Endodermal cell (in vitro differentiated cells): ENCODE measurements at places on chromosomes 2 and 18. TPM values are rescaled to one million over a fixed set of nuclear protein-coding genes. Genes with fewer than 3 reads are reported as not detected.

Gene AQP12A
- not detected in 3 replicates for total RNA-seq

Gene WNT10A
- total RNA-seq = not detected in 2 replicates

Gene ING5
- 21.8 to 44.9 TPM (median 43.1 TPM) in 3 replicates for total RNA-seq

Gene ASXL3
- total RNA-seq = 0.29 to 0.71 TPM (median 0.45 TPM) in 3 replicates

Gene ADAM17
- total RNA-seq = 44.6 and 49.1 TPM in 2 replicates

Gene RBM44
- 0.42 and 0.50 TPM in 2 replicates for total RNA-seq

Gene RNF125
- 25.4 and 29.3 TPM in 2 replicates for total RNA-seq

Gene GREB1
- total RNA-seq = 82.7 and 106 TPM in 2 replicates

Gene APCDD1
- total RNA-seq = 7.5 and 9.0 TPM in 2 replicates

Gene ARHGAP25
- 0.63 to 1.9 TPM (median 0.82 TPM) in 3 replicates for total RNA-seq

Gene IL36B
- total RNA-seq = not detected in 3 replicates

Gene ALLC
- total RNA-seq = not detected in 2 replicates

Gene INHA
- total RNA-seq = 0.95 to 12.5 TPM (median 1.5 TPM) in 3 replicates

Gene NOSTRIN
- total RNA-seq = 0.42 and 0.52 TPM in 2 replicates

Gene TET3
- total RNA-seq = 21.4 and 26.3 TPM in 2 replicates

Gene RAMP1
- 0.40 to 0.76 TPM in 2 of 3 replicates, not detected in the other for total RNA-seq

GRCh38 chr2:73089270-73090030 lies 17.9 kb upstream of the SFXN5 start:
- DNase-seq = peak; percentile 62

DNA sequence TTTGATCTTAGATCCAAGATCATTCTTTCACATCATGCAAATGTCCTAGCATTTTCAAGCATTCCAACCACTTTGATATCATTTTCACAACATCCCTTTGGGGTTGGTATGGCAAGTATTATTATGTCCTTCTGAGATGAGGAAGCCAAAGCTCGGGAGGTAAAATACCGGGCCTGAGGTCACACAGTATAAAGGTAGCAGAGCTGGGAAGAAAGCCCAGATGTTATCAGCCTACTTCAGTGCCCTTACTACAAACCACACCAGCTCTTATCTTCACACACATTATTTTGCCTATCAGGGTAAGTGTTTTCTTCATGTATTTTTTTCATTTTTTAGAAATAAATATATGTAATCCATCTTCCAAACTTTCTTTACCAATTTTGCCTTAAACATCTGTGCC lies 4.2 kb upstream of the B4GALT6 start:
- no peak for DNase-seq

GRCh38 chr2:28071221-28071620 lies 180.7 kb downstream of the BABAM2 start:
- no peak for DNase-seq

GRCh38 chr2:238817891-238818290 lies 30.0 kb upstream of the TWIST2 start:
- DNase-seq = no peak

GRCh38 chr2:10960606-10961489 lies 49.1 kb downstream of the KCNF1 start:
- DNase-seq = peak; percentile 56

DNA sequence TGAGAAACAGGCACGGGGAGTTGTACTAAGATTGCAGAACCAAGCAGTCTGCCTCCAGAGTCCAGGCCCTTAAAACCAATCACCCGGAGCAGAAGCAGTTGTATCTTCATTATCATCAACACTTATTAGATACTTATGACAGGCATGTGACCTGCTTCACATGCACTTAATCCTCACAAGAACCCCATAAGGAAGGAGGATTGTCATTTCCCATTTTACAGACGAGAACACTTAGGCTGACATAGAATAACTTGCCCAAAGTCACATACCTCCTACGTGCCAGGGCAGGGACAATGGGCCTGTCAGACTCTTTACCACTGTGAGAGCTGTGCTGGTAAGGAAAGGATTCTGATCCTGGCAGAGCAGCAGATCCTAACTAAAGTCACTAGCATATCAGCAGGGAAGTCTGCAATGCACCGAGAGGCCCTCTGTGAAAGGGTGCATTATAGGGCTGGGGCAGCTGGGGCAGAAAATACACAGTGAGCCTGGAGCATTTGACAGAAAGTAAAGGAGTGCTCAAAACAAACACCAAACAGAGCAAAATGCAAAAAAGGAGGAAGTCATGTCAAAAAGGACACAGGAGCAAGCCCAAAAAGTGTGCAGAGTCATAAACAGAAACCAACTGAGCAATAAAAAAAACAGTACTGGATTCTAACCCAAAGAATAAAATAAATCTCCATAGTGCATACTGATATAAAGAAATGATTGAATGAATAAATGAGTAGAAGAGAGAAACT lies 55.9 kb upstream of the SP3 start:
- no peak for DNase-seq

- DNase-seq = peak; percentile 37
These were observed 15.6 kb downstream of the CHMP1B start for GRCh38 chr18:11866764-11867163.

DNA sequence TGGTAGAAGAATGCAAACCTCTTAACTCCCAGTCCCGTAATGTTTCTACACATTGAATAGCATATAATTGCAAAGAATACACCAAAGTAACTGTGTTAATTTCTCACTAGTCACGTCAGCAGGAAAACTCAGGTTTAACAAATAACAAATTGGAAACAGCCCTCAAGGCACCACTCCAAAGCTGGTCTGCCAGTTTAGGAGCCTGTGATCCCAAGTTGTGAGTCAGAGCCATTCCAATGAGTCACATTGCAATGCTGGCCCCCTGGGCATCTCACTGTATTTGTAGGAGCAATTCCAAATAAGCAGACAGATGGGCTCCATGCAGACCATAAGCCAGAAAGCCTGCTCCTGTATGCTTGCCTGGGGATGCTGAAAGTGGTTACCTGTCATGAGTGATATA lies 143.2 kb upstream of the SETBP1 start:
- DNase-seq = peak; percentile 65

GRCh38 chr2:171008550-171009205 lies 79.6 kb downstream of the GORASP2 start:
- DNase-seq = no peak

DNA sequence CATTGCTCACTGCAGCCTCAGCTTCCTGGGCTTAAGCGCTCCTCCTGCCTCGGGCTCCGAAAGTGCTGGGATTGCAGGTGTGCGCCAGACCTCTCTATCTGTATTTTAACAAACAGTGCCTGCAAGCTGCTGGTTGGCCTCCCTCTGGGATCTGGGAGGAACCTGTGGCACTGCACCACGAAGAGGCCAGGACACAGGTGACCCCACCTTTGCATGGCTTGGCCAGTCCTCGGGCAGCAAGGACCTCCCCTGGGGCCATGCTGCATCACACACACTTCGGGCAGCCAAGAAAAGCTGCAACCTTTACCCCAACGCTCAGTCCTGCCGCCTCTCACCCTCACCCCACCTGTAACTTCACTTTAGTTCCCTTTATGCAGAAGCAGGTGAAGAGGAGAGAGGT lies 70.0 kb downstream of the PXDN start:
- DNase-seq = peak; percentile 30

DNA sequence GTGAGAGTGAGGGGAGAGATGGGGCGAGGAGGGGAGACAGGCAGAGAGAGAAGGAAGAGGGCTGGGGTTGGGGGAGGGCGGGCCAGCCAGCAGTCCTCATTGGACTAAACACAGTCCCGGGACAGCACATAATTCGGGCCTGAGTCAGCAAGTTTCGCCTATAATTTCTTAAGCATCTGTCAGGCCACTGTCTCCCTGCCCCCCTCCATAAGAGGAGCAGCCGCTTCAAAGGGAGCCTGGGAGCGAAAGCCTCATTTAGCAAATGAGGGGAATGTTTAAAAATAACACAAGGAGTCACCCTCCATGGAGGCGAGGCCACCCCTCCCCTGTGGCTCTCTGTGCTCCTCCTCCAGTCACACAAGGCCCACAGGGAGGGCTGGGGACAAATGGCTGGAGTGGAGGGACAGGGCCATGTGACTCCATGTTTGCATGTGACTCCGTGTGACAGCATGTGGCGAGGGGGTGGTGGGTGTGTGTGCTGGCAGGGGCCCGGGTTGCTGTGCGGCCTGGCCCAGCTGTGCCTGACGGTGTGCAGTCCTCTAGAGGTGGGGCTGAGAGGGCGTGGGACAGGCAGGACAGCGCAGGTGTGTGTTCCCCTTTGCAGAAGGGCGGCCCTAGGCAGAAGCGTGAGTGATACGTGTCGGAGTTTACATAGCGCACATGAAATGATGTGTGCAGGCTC lies 162.4 kb downstream of the CELF4 start:
- peak; percentile 74 for DNase-seq

DNA sequence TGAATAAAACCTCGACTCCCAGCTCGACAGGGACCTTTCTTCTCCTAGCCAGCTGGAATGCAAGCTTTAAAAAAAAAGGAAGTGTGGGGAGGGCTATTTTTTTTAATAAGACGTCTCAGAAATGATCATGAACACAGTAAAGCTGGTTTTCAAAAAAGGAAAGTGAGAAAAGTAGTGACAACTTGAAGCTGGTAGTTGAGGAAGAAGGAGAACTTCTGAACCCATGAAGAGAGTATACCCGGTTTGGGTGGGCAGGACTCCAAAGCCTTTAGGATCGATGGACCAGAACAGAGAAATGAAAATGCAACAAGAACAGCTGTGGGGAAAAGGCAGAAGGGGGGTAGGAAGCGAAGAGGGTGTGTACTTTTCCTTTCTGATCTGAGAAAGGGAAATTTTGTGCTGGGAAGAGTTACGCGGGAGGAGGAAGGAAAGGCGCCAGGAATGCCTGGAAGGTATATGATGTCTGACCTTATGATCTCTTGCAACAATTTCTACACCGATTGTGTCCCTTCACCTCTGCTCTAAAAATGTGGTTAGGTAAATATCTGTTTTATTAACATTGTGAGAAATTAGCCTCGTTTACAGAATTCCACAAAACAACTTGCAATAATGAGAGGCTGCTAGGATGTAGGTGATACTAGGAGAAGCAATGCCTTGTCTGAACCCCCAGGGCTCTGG lies 22.6 kb upstream of the CYP1B1 start:
- DNase-seq = no peak

DNA sequence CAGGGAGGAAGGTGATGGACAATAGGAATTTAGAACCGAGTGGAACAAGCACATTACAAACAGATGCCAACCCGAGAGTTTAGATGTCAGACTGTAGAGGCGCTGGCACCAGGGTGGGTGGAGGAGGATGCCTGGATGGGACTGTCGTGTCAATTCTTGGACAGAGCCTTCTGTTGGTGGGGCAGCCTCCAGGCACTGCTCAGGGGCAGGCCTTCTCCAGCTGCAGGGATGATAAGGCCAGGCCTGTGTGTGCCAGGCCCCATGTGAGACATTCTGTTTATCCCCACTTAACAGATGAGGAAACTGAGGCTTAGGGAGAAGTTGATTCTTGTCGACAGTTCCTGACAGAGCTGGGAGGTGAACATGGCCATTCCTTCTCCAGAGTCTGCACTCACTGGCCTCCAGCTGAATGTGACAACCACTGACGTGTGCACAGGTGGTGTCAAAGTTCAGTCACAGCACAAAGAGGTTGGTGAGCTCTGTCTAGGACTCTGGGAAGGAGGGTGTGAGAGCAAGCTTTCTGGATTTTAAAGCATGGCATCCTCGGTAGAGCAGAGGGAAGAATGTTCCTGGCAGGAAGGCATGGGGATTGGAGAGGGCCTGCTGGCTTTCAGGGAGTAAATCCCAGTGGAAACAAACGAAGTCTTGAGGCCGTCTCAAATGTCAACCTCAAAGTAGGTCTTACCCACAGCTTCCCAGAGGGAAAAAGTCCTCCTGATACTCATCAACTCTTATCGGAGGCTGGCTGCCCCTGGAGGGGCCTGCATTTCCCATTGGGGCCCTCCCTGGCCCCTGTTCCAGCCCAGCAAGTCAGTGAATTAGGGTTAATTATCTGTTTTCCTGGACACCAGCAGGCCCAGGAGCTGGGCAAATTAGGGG lies 52.4 kb downstream of the GLI2 start:
- no peak for DNase-seq

GRCh38 chr18:23673725-23674124 lies 11.0 kb upstream of the ANKRD29 start:
- no peak for DNase-seq

- DNase-seq = peak; percentile 52
These were observed 460.2 kb upstream of the UBE2E3 start for GRCh38 chr2:180520206-180520605.

DNA sequence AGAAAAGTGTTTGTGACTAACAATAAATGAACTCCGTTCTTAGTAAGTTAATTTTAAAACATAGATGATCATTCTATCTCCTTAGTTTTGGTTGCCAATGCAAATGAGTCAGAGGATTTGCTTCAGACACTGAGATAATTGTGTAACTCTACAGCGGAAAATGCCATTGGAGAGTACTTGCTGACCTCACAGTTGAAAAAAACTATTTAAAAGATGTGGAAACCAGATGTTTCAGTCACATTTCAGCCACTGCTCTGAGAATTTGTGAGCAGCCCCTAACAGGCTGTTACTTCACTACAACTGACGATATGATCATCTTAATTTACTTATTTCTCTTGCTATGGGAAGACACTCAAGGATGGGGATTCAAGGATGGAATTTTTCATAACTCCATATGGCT lies at the start of gene TNFAIP6:
Gene TNFAIP6 (plus strand): TSS at position 234 of the 400 bp plus-strand sequence. CDS start 75 bp downstream, at position 309.
- DNase-seq = no peak

DNA sequence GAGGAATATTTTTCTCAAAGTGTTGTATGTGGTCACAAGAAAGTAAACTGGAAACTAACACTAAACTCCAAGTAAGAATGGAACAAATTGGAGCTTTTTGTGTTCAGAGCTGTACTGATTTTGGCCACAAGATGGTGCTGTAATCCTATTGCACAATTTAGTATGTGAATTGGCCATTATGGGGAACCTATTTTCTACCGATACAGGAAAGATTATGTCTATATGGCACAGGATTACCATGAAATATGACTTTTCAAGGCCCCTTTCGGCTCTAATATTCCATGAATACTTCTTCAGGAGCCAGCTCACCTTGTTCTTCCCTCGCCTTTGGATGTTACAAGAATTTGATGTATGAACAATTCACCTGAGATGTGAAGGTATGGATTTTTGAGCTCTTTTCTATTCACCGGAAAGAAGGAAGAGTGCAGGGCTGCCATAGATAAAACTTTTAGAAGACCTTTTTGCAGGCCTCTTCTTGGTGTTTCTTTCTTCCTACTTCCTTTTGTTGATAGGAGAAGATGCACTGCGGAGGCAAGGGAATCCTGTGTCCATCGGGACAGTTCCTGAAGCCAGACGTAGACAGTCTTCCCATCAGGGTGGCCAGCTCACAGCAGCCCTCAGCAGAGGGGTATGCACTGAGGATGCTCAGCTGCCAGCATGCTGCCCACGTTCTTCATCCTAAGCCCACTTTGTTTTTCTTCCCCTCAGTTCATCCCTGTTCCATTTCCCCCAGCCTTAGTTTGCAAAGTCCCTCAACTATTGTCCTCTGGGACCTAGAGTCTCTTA lies 13.3 kb downstream of the MRPL44 start:
- peak; percentile 73 for DNase-seq

GRCh38 chr2:201984800-201985525 lies 48.7 kb upstream of the FZD7 start:
- no peak for DNase-seq

DNA sequence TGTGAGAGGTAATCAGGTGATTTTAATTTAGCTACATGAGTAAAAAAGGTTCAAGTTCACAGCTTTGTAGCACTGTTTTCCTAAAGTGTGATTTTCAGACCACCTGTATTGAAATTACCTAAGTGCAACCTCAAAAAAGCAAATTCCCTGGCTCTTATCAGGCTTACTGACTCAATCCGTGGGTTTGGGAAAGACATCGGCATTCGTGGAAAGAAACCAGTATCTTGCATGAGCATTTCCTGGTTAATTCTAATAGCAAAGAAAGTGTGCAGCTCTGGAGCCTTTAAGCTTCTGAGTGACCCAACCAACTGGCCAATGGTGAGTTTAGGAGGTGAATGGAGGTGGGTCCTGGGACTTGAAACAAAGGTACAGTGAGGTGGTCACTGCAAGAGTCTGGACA lies 300.9 kb downstream of the NBAS start:
- DNase-seq = no peak

GRCh38 chr2:177098001-177098613 lies 114.5 kb upstream of the HNRNPA3 start:
- DNase-seq = no peak
